ENCODE measurements at places on chromosomes 4 and X. TPM values are rescaled to one million over a fixed set of nuclear protein-coding genes. Genes with fewer than 3 reads are reported as not detected.

- peak; percentile 7 for DNase-seq
Observed at GRCh38 chrX:30060718-30061117, 154.6 kb upstream of the MAGEB2 start.

GRCh38 chrX:93422693-93423092 lies 250.7 kb downstream of the NAP1L3 start:
- no peak for DNase-seq

GRCh38 chr4:3254302-3255131 lies 5.6 kb downstream of the MSANTD1 start:
- DNase-seq = no peak

DNA sequence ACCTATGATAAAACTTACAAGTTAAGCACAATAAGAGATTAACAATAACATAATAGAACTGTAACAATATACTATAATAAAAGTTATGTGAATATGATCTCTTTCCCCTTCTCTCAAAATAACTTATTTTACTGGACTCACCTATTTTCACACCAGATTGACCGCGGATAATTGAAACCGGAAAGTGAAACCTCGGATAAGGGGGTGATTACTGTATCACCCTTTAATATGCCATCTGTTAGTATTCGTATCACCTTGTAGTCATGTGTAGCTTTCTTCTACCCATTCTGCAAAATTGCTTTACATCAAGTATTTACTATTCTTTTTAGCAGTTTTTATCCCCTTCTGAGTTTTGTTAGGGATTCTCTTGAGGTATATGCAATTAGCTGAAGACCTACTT lies 1.8 kb downstream of the SPCS3 start:
- DNase-seq = no peak

DNA sequence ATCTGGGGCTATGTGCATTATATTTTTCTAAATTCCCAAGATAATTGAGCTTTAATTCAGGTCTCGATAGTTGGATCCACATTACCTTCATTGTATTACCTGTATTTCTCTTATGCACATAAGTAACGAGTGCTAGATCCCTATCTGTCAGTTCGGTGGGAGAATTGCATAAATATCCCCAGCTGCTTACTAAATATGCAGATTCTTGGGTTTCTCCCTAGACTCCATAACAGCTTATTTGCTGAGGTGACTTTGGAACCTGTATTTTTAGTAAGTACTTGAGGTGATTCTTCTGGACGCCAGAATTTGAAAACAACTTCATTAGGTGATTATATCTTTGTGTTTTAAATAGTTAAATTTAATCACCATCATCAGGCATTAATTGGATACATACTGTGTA lies 15.0 kb downstream of the UGT8 start:
- no peak for DNase-seq

- DNase-seq = no peak
Observed at GRCh38 chrX:154135458-154136229, 8.4 kb upstream of the OPN1LW start.

DNA sequence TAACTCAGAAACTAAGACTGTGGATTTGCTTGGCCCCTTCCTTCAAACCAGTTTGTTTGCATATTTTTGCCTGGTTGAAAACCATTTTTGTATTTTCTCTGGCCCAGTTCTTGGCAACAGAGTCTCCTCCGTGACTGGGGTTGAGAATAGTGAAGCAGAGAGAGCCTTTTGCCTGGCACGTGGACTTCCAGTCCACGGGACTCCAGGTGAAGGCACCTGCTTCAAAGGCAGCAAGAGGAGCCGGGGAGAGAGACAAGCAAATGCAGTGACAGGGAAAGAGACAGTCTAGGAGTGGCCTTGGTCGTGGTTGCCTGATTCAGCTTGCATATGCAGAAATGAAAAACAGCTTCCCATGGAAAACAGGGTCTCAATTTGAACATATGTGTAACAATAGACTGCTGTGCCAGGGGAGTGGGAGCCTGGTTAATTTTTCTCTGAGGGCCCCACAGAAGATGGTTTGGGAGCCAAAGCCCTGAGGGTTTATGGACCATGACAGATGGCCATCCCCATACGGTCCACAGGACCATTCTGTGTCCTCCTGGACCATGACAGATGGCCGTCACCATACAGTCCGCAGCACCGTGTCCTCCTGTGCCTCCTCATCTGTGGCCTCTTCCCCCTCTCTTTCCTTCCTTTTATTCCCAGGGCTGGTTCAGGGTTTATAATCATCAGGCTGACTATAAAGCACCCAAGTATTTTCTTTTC lies 272.2 kb upstream of the RASGEF1B start:
- DNase-seq = no peak

GRCh38 chrX:133792198-133792953 lies 193.0 kb downstream of the GPC3 start:
- DNase-seq = peak; percentile 49

TNIP3 gene
- total RNA-seq = 0.31 TPM

CACNA1F gene
- not detected for total RNA-seq

ASB5 gene
- total RNA-seq = 0.09 TPM

SCML2 gene
- total RNA-seq = 0.97 TPM

Data from HFFc6 (cell line).